HCT116 (cell line): ENCODE measurements at places on chromosomes 7 and 10. TPM values are rescaled to one million over a fixed set of nuclear protein-coding genes. Genes with fewer than 3 reads are reported as not detected.
A peak's percentile ranks its signal among the peaks of the same experiment; 100 is the strongest.

- H3K27me3 ChIP-seq = no peaks in the 10 kb centered on the region; the same call in 1 of the 2 replicates
- no peaks in the 10 kb centered on the region for H3K4me1 ChIP-seq
- DNase-seq = no peak
- no peak overlapping the region for H3K4me3 ChIP-seq
These were observed 9.7 kb upstream of the MPP7 start for GRCh38 chr10:28312572-28312971.

DNA sequence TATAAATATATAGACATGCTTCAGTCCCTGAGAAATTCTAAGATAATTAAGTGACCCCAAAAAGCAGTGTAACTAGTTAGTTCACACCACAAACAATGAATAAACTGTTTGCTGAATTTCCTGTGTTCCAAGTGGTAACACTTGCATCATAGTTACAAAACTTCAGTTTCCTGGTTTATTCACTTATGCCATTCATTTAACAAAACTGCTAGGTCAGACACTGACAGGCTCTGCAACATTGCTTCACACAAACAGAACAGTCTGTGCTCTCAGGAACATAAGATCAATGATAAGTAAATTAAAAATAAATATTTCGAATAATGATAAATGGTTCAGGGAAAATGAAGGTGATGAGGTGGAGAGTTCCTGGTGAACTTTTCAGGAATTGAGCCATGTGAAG lies 133.3 kb upstream of the NAMPT start:
- H3K4me1 ChIP-seq = peaks cover 5% of the 10 kb centered on the region; the same call in 1 of the 2 replicates
- DNase-seq = no peak
- H3K27me3 ChIP-seq = no peaks in the 10 kb centered on the region
- no peak overlapping the region for H3K4me3 ChIP-seq
- H3K36me3 ChIP-seq = no peaks in the 10 kb centered on the region

GRCh38 chr10:96919785-96920430 lies 87.8 kb downstream of the LCOR start:
- H3K4me3 ChIP-seq = no peak overlapping the region
- no peaks in the 10 kb centered on the region for H3K27me3 ChIP-seq
- no peak overlapping the region for H3K27ac ChIP-seq
- H3K4me1 ChIP-seq = no peaks in the 10 kb centered on the region
- H3K36me3 ChIP-seq = no peaks in the 10 kb centered on the region

DNA sequence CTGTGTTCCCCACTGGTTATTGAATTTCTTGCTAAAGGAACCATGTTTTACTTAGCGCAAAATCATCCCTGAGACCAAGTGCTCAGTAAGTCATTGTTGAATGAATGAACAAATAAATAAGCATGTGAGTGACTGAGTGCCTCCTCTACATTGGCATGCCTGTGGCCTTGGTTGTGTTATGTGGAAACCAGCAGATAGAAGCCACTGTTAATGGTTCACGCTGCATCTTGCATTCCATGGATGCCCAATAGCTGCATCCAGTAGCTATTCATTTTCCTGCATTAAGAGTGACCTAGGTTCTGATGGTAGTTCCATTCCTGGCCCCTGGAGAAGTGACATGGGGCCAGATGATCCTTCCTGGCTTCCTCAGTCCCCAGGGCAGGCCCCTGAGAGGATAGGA lies 113.3 kb upstream of the BMPER start:
- no peaks in the 10 kb centered on the region for H3K36me3 ChIP-seq
- H3K4me3 ChIP-seq = no peak overlapping the region
- H3K27ac ChIP-seq = no peak overlapping the region
- DNase-seq = no peak
- H3K27me3 ChIP-seq = peaks cover 9% of the 10 kb centered on the region; the same call in 1 of the 2 replicates
- no peaks in the 10 kb centered on the region for H3K4me1 ChIP-seq

DNA sequence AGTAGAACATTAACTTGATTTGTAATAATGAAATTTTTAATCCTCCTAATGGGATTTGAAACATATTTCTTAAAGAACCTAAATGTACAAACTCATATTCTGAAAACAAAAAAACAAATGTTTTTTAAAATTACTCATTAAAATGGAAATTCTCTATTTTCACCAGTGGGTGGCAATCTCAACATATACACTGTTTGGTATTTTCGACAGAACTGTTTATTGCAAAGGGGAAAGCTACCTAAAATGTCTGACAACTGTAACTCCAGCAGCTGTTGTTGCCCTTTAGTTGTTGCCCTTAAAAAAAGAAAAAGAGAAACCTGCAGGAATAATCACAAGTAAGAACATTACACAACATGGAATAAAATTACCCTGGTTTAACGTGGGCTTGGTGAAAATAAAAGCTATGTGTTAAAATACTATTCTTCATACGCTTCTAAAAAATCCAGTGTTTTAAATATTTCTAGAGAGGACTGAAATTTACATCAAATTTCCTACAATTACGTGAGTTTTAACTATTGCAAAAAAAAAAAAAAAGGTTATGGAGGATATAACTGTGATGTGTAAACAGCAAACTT lies 54.5 kb downstream of the COL1A2 start:
- DNase-seq = peak; percentile 32
- H3K36me3 ChIP-seq = no peaks in the 10 kb centered on the region
- H3K4me3 ChIP-seq = no peak overlapping the region
- no peaks in the 10 kb centered on the region for H3K27me3 ChIP-seq

DNA sequence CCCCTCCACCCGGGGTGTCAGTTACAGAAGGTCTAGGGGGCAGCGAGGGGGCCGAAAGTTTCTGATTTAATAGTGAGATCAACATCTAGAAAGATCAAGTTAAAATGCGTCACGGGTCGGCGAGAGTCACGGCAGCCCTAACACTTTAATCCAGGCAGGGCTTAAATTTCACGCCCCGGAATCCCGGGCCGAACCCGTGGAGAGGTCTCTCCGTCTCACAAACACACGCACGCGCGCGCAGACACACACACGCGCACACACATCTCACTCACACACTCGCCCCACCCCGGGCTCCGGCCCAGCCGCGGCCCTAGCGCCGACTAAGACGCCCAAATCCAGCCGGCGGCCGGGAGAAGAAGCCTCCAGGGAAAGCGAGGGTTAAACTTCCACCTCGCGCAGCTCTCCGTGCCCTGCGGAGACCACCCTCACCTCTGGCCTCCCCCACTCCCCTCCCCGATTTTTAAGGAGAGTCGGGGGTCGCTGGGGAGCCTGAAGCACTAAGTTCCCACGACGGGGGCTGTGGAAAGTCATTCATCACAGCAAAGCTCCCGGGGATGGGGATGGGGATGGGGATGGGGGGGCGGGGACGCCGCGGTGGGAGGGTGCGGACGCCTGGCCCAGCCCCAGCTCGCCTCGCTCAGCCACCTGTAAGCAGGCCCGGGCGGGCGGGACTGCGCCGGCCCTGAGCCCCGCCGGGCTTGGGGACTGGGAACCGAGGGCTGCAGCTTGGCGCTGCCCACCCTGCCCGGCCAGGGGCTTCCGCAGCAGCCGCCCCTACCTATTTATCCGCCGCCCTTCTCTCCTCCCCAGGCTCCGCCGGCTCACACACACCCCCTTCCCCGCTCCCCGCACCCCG lies 1.6 kb downstream of the PDGFA start:
- H3K4me3 ChIP-seq = peak overlapping the region; percentile 94
- no peaks in the 10 kb centered on the region for H3K36me3 ChIP-seq
- peaks cover 25% of the 10 kb centered on the region for H3K4me1 ChIP-seq
- no peak for DNase-seq
- no peaks in the 10 kb centered on the region for H3K27me3 ChIP-seq

- H3K36me3 ChIP-seq = no peaks in the 10 kb centered on the region
- no peaks in the 10 kb centered on the region for H3K27me3 ChIP-seq
- no peaks in the 10 kb centered on the region for H3K4me1 ChIP-seq
- no peak overlapping the region for H3K27ac ChIP-seq
These were observed 12.7 kb downstream of the AGR2 start for GRCh38 chr7:16791905-16792698.

- no peak overlapping the region for H3K4me3 ChIP-seq
- no peaks in the 10 kb centered on the region for H3K36me3 ChIP-seq
- H3K27ac ChIP-seq = no peak overlapping the region
These were observed 119.3 kb upstream of the LAMB4 start for GRCh38 chr7:108249453-108249852.

DNA sequence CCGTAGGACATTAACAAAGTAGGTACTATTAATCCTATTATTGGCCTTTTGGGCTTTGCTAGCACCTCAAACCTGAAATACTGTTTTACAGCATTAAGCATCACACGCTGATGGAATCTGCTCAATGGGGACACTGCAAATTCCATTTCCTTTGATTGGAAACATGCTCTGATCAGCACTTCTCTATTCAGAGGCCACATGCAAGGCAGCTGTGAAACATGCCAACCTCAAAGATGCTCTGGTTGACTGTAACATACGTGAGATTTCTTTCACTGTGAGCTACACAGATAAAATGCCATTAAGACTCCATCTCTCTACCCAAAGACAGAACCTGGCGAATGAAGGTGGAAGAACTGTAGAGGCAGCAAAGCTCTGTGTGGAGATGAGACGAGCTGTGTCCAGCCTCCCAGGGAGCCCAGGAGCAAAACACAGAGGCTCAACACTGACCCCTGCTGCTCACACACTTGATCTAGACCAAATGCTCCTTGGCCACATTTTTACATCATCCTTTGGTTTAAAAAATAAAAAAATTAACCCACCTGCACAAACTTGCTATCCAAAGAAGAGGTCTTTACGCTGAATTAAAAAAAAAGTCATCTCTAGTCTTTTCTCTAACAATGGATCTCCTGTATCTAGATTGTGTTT lies 8.0 kb downstream of the RSU1 start:
- H3K27ac ChIP-seq = no peak overlapping the region
- H3K36me3 ChIP-seq = no peaks in the 10 kb centered on the region
- H3K4me3 ChIP-seq = no peak overlapping the region
- DNase-seq = peak; percentile 31
- no peaks in the 10 kb centered on the region for H3K27me3 ChIP-seq

SPDYE1 gene
- total RNA-seq = not detected

FZD8 gene
- 0.22 TPM for total RNA-seq
